CD4-positive, alpha-beta T cell (primary cell): ENCODE measurements at places on chromosomes 11 and 22.

DNA sequence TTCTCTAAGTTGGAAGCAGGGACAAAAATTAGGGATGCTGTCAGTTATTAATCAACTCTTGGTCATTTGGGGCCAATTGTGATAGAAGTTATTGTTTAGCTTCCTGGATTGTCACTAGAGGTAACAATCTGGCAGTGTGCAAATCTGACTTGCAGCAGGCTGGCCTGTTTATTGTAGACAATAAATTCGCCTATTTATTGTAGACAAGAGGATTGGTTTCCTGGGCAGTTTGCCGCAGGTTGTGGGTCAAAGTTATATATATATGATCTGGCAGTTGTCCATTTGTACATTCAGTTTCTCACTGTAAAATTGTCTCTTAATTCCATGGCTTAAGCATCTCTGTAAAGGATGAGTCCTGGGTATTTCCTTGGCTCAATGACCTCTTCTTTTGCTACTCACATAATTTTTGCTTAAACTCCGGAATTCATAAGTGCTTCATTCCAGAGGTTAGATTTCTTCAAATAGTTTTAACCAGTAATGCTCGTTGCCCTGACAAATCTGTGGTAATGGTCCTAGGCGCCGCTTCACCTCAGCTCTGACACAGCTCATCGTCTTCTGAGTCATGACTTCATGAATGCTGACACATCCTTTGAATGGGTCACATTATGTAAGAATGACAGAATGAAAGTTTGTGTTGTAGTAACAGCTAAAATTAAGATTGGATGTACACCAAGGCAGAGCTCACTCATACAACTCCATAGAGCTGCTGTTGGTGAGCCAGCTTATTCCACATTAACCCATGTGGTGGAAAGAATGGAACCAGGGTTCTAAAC, 7.8 kb upstream of the MMP3 start:
- DNase-seq, result no peak

GRCh38 chr11:2581151-2581930, 118.5 kb downstream of the KCNQ1OT1 start:
- DNase-seq, result no peak

DNA sequence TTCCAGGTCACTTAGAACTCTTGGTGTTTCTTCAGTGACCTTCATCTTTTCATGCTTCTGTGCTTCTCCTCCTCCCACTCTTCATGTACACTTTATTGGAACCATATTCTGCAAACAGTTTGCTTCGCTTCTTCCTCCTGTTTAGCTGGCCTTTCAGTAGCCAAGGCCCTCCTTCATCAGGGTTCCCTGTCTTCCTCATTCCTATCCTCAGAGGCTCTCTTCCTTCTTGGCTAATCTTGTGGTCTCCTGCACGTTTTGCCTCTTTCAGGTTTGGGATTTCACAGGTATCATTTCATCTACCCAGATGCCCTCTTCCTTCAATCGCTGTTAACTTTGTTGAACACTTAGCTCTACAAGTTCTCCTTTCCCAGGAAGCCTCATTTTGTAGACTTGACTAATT, 66.8 kb downstream of the DEPDC5 start:
- DNase-seq, result no peak

- no peak for DNase-seq
Measured at GRCh38 chr11:88114486-88115045, 60.7 kb downstream of the RAB38 start.

DNA sequence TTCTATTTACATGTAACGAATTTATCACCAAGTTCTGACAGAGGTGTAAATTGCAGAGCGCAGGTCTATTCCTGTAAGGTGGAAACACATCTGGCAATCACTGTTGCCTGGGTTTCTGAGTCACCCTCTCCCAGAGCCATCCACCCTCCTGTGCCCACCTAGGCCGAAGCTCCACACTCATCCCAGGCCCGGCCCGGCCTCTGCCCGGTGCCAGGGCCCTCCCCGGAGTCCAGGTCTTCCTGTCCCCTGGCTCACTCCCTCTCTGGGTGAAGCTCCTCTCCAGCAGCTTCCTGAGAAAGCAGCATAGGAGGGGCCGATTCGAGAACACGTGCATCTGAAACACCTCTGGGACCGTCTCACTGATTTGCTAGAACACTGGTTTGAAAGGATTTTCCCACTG, 308.2 kb downstream of the SHANK2 start:
- no peak for DNase-seq

GRCh38 chr22:41535244-41535643, 9.0 kb downstream of the POLR3H start:
- DNase-seq, result no peak

GRCh38 chr11:11504071-11504470, 117.7 kb downstream of the GALNT18 start:
- DNase-seq, result no peak

DNA sequence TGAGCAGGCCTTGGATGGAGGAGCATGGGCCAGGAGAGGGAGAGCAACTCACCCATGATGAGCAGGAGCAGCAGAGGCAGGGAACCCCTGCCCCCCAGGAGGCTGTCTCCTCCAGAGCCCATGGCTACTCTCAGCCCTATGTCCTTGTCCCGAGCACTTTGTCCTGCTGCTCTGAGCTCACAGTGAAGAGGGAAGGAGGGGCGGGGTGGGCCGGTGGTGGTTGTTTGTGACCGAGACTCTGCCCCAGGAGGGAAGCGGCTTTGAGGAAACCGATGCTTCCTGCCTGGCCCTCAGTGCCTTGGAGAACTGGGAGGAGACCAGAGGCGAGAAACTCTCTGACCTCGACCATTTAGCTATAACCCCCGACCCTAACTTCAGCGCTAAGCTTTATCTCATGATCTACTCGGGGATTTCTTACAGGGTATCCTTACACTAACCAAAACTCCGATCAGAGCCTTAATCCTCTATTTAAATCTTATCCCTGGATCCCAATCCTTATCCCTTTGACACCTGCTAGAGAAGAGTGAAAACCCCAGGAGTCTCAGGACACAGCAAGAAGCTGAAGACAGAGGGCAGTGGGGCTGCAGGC, at the start of gene ROBO4:
Gene ROBO4, minus strand, starts transcription at position 192 of the 589 bp plus-strand sequence. Its CDS starts 70 bp downstream, at position 122.
- DNase-seq, result no peak

DNA sequence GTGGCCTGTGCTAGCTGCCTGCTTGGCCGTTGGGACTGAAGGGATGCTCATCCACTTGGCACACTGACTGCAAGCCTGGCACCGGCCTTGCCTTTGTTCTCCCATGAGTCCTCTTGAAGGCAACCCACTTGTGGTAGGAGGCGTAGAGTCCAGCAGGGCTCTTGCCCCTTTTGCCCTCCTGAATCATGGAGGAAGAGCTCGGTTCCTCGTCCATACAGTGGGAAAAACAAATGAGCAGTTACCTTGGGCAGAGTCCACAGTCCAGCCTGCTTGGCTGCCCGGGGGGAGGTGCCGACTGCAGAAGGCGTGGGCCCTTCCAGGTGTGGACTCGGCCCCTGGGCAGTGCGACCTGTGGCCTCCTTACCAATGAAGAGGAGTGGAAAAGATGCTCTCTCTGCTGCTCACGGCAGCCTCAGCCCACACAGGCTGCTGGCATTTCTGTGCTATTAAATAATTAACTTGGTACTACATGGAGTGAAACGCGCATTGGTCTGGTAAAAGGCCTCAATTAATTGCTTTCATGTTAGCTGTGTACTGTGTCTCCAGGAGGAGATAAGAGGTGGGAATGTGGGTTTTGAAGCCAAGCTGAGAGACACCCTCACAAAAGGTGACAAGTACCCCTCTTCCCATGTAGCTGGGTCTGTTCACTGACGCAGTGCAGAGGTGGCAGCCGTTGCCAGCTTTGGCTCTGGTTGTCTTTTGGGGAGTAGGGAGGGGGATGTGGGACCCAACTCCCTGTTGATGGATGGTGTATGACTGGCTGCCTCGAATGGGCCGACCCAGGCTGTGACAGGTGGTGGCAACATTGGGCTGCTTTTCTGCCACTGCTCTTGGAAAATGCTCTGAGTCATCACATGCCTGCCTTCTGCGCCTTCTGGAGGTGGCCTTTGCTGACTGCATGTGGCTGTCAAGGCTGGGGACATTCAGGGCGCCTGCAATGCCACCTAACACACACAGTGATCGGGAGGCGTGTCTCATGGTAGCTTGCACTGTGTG, 26.8 kb upstream of the B3GAT1 start:
- DNase-seq, result no peak

DNA sequence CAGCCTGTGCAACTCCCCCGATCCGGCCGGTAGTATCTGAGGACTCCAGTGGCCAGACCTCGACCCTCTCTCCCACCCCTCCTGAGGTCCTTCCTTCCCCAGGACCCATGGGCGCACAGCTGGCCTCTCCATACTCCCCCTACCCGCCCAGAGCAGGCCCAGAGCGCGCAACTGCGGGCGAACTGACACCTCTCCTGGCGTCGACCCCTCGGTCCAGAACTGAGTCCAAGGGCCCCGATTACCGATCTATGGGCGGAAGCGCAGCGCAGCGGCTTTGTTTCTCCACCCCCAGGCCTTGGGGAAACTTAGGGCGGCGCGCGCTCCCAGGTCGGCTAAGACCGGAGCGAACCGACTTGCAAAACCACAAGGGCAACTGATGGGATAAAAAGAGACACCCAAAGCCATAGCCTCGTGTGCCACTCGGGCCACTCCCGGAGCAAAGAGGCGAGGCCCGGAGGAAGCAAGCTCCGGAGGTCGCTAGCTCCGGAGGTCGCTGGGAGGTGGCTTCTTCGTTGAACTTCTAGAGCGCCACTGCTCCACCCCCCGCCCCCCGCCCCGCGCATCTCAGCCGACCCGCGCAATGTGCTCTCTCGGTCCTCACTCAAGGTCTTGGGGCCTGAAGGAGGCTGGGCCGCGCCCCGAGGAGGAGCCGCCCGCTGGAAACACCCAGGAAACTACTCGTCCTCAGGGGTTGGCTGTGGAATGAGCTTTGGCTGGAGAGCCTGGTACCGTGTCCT, 9.8 kb upstream of the ALX4 start:
- no peak for DNase-seq

DNA sequence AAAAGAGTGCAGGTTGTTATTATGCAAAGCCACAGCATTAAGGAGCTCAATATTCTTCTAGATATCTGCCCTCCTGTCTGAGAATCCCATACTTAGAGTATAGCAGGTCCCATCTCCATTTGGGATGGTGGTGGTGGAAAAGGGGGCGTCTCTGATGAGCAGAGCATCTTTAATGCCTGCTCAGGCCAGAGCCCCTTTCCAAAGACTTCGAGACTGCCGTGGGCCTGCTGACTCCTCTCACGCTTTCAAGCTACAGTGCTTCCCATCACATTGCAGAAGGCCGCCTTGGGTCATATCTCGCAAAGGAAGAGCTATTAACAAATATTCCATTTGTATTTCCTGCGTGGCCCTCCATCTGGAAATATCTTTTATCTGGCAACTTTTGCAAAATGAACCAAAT, 10.9 kb downstream of the LMO2 start:
- DNase-seq, result no peak

DNA sequence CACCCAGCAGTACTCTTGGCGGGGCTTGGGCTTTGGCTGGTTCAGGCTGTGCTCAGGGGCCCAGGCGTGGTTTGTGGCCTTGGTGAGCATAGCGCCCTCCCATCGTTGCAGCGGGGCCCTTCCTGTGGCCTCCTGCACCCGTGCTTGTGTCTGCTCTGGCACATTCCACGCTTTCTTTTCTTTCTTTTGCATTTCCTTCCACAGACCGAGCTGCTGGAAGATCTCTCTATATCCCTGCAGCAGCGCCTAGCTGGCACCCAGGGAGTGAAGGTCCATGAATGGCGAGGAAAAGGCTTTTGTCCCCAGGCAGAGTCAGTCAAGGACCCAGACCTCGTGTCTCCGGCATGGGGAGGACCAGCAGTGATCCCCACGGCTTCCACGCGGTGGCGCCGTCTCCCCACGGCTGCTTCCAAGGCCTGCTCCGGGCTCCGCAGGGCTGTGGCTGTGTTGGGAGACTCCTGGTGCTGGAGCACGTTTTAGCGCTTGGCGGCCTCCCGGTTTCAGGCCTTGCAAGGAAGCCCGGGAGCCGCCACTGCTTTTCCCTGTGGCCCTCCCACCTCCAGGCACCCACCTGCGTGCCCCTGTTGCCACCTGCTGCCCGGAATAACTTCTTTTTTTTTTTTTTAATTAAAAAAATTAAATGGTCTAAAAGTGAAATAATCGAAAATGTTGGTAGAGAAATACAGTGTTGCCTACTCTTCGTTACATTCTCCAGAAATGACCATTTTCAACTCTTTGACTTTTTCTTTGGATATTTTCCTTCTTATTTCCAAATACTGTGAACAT, 28.5 kb downstream of the GLB1L2 start:
- DNase-seq, result peak; percentile 68

DNA sequence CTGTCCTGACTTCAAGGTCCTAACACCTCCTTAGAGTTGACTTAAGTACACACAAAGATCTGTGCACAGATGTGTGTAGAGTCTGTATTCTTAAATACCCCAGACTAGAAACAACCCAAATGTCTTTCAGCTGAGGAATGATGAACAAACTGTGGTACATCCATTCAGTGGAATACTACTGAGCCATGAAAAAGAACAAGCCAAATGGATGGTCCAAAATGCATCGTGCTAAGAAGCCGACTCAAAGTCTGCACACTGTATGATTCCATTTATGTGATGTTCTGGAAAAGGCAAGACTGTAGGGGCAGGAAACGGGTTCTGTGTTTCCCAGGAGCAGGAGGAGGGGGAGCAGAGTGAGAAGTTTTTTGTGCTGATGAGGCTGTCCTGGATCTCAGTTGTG, 56.7 kb upstream of the LINC01488 start:
- no peak for DNase-seq

GRCh38 chr11:26997378-26997777, 3.5 kb downstream of the FIBIN start:
- no peak for DNase-seq

DNA sequence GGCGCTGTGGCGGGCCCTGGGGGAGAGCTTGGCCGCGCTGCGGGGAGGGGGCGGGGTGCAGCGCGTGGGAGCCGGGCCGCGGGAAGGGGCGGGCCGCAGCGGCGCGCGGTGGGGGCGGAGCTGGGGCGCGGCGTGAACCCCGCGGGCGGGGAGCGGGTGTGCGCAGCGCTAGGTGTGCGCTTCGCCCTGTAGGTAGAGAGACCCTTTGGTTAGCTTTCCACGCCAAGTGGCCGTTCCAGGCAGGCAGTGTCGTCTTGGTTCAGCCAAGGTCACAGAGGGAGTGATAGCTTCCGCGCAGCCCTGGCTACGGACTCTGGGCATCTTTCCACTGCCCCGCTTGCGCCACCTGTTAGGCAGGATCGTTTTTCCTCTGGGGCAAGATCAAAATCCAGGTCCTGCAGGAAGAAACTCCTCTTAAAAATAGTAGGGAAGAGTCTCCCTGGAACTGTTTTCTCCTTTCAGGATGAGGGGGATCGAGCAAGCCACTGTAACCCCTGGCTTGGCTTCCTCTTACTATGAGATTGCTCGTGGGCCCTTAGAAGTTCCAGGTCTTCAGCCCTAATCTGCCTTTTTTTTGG, 434 bp downstream of the BANF1 start:
- no peak for DNase-seq

DNA sequence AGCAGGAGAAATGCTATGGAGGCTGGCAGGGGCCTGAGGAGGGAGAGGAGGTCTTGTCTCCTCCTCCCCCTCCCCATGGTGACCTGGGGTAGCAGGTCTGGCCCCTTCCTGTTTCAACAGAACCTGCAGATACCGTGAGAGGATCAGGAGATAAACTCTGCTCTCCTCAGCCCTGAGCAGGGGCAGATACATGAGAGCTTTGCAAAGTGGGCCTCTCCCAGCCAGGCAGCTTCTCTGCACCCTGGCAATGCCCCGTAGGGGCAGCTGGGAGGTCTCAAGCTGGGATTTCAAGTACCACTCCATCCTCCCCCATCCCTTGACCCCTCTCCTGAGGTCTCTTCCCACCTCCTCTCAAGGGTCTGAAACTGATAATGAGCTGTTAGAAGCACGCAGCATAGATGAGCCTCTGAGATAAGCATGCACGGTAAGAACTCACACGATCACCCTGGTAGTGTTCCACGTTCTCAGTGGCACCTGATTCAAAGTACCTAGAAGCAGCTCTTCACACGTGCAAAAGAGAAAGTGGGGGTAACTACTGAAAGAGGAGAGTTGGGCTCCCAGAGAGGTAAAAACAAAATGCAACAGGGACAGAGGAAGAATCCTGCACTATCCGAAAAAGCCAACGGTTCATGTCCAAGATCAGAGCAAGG, 4.9 kb upstream of the CCDC86 start:
- no peak for DNase-seq
